ENCODE measurements at places on chromosomes 2 and 18.

DNA sequence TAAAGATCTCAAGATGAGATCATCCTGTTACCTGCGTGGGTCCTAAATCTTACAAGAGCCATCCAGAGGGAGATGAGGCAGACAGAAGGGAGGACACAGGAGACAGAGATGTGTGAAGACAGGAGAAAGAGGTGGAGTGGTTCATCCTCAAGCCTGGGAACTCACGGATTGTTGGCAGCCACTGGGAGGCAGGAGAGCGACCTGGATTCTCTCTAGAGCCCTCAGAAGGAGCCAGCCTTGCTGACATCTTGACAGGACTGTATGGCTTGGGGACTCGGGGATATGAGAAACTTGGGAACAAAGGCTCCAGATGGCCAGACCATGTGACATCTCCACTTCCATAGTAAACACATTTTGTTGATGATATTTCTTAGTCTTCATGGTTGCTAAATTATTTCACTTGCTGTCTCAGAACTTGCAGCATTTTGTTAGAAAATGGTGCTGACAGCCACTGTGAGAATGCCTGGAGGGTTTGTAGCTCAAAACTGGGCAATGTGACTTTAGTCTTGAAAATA, 57.8 kb upstream of the MC2R start:
- DNase-seq, result peak; percentile 12

DNA sequence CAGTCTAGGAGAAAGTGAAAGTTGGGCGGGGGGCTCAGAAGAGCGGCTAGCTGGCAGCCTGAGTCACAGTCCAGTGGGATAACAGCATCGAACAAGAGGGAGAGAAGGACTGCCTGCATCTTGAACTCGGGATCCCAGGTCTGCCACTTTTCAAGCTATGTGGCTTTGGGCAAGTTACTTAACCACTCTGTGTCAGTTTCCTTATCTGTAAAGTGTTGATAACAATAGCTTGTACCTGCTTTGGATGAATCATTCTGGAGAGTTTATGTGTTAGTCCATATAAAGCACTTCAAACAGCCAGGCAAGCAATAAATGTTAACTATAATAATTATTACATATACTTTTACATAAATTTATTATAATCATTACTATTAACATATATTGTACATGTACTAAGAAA, 4.6 kb downstream of the DYSF start:
- DNase-seq, result no peak

GRCh38 chr18:45838302-45839070, 13.0 kb downstream of the SIGLEC15 start:
- no peak for DNase-seq

DNA sequence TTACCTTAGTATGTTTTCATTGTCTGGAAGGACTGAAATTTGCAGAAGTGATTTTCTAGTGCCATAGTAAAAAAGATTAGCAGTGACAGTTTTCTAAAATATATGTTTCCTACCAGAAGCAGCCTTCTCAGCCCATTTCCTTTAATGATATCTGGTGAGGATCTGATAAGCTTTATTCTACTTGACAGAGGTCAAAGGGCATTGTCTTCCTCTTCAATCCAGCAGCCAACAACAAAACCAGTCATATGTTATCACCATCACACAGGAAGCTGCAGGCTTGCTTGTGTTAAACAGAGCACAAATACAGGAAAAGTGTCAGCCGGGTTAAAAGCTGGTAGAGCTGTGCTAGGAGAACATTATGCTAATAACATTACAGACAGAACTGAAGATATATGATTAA, 35.6 kb upstream of the ZSWIM2 start:
- DNase-seq, result no peak

DNA sequence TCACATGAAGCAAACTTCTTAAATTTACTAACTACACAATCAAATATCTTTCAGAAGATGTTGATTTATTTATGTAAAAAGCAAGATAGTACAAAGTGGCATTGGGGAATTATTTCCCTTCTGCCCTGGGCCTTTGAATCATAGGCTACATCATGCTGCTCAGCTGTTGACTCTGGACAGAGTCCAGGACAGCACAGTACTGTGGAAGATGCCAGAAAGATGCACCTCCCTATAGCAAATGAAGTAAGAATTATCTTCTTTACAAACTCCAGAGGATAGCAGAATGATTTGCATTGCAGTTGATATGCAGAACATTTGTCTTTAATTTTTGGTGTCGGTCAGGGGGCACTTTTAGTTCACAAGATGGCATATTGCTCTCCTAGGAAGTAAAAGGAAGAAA, 1354.5 kb upstream of the ZEB2 start:
- no peak for DNase-seq

GRCh38 chr2:207530160-207531031, 634 bp downstream of the CREB1 start:
- DNase-seq, result no peak
